OCI-M1 (cell line): ENCODE measurements at places on chromosomes 1 and 21.
A peak's percentile ranks its signal among the peaks of the same experiment; 100 is the strongest.

- no peak for DNase-seq
These were observed 9.4 kb downstream of the PROX1 start for GRCh38 chr1:213997038-213997771.

DNA sequence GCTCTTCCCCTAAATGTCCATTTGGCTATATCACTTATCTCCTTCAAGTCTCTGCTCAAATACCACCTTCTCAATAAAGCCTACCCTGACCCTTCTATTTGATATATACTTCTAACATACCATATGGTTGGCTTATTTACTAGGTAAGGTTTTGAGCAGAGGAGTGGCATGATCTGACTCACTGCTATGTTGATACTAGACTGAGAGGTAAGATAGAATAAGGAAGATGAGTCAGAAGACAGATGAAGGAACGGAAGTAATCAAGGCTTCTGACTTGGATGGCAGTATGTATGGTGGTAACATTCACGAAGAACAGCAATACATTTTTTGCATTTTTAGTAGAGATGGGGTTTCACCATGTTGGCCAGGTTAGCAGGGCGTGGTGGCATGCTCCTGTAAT, 4.8 kb upstream of the HRNR start:
- DNase-seq = no peak

GRCh38 chr1:242228991-242229390, 230.1 kb upstream of the MAP1LC3C start:
- no peak for DNase-seq

- DNase-seq = no peak
These were observed 85.7 kb downstream of the NENF start for GRCh38 chr1:212518188-212519054.

DNA sequence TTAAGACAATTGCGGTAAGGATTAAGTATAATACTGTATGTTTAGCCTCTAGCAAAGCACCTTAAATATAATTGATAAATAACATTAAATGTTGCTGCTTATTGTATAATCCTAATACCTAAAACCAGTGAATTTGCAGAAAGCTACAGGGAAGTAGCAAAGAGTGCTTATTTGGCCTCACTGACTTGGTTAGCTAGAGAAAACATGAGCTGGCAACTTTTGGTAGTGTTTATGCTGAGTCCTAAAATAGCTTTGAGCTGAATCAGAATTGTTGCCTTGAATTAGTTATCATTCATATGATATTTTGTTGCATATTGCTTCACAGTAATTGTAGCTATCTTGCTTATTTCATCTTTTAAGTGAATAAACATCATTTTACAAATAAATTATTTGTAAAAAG, 3.5 kb downstream of the TRIM67 start:
- peak; percentile 29 for DNase-seq

DNA sequence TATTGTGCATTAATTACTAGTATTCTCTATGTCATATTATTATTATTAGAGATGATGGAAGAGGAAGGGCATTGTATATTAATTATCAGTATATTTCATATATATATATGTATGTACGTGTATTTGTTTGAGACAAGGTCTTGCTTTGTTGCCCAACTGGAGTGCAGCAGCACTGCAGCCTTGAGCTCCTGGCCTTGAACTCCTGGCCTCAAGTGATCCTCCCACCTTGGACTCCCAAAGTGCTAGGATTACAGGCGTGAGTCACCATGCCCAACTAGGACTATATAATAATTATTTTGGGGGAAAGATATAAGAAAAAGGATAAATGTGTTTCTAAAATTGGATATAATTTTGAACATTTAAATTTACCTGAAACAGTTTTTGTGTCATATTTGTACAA, 63.2 kb upstream of the USP24 start:
- no peak for DNase-seq

DNA sequence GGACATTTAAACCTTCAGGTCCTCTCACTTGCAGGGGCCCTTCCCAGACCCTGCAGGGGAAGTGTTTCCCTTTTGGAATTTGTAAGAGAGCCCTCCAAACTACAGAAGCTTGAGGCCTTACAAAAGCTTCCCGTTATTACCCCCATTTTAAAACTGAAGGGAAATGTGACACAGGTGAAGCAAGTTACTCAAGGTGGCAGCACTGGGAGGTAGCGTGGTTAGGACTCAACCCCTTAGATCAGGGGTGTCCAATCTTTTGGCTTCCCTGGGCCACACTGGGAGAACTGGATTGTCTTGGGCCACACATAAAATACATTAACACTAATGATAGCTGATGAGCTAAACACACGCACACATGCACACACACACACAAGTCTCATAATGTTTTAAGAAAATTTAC, 15.8 kb upstream of the ZC3H12A start:
- DNase-seq = no peak

- DNase-seq = no peak
These were observed 45.4 kb upstream of the TENT5B start for GRCh38 chr1:27057801-27058625.

GRCh38 chr1:212035835-212036605, 472 bp downstream of the DTL start:
- peak; percentile 79 for DNase-seq

- DNase-seq = no peak
These were observed 330.6 kb downstream of the RPS6KC1 start for GRCh38 chr1:213381572-213382084.

DNA sequence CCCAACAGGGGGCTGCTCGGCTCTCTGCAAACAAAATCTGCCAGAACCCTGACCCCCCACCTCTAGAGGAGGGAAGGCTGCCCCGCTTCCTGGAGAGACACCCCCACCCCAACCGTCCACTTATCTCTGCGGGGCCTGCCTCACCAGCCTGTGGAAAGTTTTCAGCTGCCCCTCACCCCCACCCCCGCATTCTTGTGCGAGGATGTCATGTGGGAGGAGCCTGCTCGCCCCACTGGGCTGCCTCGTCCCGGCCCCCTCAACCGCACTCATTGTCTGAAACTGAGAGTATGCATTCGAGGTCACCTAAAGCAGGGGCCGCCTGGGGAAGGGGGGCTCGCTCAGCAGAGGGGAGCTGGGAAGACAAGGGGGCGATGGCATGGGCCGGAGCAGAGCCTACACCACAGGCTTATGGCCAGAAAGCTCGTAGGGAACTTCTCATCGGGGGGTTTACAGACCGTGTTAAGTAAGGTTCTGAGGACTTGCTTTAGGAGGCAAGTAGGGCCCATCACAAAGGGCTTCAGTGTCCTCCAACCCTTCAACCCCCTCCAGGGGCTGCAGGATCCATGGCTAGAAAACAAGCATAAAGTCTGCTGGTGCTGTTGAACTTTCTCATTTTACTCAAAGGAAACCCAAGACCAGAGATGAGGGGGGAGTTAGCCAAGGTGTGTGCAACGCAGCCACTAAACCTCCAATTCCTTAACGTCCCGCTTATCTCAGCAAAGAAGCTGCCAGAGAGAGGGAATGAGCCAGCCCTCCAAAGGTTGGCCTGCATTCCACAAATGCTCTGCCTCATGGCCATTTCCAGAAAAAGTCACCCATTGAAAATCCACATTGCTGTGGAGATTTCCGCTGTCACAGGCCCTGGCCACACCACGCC, 9.4 kb downstream of the EPHA2 start:
- DNase-seq = peak; percentile 64

DNA sequence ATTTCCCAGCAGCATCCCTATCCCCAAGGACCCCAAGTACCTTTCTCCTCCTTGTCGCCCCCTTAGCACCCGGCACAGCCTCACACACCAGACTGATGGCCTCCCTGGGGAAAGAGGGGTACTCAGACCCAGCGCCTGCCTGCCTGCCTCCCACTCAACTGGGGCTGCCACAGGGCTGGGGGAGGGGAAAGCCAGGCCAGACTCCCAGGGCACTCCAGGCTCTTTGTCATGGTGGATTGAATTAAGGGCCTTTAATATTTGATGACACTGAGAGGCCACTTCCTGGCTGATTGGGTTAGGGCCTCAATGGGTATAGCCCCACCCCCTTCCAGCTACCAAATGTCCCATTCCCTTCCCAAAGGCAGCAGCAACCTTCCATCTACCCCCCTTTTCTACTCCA, 1.8 kb downstream of the SHC1 start:
- DNase-seq = no peak

- DNase-seq = no peak
These were observed 70.6 kb upstream of the KIAA1614 start for GRCh38 chr1:180842052-180842451.

DNA sequence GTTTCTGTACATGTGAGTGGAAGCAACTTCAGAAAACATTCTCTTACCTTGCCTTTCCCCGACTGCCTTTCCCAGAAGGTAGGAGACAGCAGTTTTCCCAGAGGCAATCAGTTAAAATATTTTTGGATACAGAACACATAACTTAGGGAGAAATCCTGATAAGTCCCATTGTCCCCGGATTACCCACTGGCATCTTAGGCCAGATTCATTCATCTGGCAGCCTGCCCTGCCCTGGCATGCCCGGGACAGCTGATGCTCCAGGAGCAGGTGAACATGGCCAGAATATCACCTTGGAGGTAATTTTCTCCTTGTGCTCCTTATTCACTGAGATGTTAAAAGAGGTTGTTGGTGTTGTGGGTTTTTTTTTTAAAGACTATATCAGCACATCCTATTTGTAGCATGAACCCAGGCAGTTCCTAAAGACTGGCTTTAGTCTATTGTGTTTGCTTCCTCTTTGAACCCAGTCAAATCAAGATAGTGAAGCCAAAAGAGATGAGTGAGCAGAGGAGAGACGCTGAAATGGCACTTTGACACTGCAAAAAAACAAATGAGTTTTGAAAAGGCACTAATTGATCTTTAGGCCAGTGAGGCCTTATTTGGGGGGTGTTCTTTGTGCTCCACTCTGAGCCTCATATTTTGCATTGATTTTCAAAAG, 139.6 kb downstream of the PLPP3 start:
- DNase-seq = peak; percentile 26

DNA sequence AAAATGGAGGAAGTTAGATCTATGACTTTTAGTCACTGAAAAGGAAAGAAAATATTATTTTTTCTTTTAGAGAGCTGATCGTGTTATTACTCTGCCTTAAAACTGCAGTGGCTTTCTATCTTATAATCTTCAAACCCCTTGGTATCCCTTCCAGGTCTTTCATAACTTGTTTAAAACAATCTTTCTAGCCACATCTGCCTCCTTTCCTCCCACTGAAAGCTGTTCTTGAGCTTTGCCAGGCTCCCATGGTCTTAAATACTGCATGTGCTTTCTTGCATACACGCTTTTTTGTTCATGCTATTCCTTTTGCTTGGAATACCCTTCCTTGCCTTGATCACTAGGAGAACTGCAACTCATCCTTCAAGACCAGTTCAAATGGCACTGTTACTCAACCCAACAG, 65.9 kb upstream of the GADD45A start:
- DNase-seq = no peak

GRCh38 chr1:155979597-155980343, 1.4 kb upstream of the ARHGEF2 start:
- peak; percentile 91 for DNase-seq

GRCh38 chr1:224739997-224740684, 124.0 kb downstream of the CNIH3 start:
- DNase-seq = no peak

DNA sequence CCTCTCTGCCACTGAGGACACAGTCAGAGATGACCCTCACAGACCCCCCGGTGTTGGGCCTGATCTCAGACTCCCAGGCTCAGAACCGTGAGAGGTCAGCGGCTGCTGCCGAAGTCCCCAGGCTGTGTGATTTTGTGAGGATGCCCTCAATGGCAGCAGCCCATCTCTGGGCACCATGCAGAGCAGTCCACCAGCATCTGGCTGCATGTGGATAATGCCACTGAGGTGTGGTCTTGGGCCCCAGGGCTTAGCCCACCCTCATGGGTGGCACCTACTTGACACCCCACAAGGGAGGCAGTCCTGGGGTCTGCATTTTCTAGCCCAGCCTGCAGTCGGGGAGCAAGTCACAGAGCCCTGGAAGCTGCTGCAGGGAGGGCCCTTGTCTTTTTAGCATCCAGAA, 5.5 kb upstream of the ACTRT2 start:
- no peak for DNase-seq

DNA sequence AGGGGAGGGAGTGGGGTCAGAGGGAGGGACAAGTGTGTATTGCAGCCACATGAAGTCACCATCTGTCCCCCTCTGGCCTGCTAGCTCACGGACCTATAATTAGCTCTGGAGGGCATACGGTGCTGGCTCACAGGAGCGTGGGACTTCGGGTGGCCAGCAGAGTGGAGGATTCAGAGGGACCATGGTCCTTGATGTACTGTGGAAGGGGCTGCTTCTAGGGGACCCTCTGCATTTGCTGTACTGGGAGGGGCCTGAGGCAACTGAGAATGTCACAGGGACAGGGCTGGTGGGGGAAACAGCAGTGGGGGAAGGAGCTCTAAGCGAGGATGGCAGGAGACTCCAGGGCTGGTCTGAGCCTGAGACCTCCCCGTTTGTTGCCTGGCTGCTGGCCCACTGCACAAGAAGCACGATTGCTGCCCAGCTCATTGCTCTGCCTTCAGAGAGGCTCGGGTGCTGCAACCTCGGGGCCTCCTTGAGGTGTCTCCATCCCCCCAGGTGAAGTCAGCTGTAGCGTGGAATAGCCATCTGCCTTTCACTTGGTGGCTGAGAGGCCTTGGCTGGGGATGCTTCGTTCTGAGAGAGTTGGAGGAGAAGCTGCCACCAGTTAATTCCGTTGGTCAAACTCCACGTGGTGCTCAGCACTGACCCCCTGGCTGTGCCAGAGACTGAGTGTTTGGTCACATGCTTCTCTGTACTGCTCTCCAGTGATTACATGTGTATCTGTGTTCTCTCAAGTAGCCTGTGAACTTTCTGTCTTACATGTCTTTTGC, 2.7 kb downstream of the PPFIA4 start:
- no peak for DNase-seq

GRCh38 chr1:91877574-91878208, 8.3 kb downstream of the TGFBR3 start:
- DNase-seq = no peak

DNA sequence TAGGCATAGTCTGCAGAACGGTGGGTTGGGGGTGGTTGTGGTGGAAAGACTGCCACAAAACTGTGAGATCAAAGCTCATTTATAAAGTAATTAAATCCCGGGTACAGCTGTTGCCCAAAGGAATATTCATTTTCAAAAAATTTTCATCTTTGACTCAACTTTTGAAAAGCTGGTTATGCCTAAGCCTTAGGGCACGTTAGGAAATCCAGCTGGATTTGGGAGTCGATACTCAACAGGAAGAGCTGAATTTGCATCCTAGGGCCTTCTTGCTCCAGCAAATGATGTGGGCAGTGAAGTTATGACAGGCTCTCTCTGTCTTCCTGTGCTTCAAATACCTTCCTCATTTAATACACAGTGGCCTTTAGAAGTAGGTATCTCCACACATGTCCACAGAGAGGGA, 31.7 kb downstream of the ZP4 start:
- no peak for DNase-seq

DNA sequence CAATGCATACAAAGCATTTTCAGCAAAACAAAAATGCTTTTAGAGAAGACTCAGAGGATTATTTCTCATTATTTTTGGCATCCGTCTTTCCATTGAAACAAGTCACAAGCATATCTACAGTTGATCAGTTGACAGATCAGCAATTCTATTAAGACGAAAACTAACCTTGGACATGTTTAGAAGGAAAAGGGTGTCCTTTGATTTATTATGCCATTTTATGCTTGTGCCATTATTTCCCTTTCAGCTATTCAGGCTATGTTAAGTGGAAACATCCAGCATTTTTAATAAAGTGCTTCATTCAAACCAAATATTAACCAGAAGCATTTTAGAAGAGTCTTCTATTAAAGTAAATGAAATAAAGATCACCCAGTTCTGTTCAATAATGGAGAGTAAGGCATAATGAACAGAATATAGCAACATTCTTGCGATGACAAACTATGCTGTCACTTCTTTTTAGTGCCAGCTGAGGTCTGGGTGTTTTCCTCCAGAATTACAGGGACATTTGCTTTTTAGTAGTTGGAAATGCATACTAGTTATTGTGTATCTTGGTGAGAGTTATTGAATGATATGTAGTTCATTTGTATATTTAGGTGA, 481.4 kb downstream of the PLA2G4A start:
- no peak for DNase-seq
